ENCODE measurements at places on chromosomes 6 and 20. TPM values are rescaled to one million over a fixed set of nuclear protein-coding genes. Genes with fewer than 3 reads are reported as not detected.

GRCh38 chr6:112184951-112185350 is 69.4 kb downstream of the LAMA4 start:
- no peak overlapping the region for H3K4me3 ChIP-seq
- no peak overlapping the region for H3K27ac ChIP-seq
- no peaks in the 10 kb centered on the region for H3K4me1 ChIP-seq
- H3K36me3 ChIP-seq: no peaks in the 10 kb centered on the region
- DNase-seq: no peak
- no peaks in the 10 kb centered on the region for H3K27me3 ChIP-seq

GRCh38 chr6:108716801-108717791 is 131.1 kb upstream of the ARMC2 start:
- no peak for DNase-seq
- no peaks in the 10 kb centered on the region for H3K36me3 ChIP-seq
- H3K27ac ChIP-seq: no peak overlapping the region
- no peak overlapping the region for H3K4me3 ChIP-seq

DNA sequence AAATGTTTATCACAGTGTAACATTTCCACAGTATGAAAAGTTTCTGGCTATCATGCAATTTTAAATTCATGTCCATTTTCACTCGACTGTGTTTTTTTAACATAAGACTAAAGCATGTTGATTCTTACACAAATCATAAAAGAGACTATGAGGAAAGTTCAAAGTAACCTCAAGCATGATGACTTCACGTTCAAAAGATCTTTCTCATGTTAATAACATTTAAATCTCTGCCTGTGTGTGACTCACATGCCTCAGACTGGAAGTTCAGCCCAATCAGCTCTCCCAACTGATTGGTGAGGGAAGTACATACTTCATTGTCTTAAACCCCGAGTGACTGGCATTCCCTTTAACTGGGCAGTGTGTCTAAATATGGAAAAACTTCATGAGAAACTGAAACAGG is 37.4 kb downstream of the ATXN1 start:
- DNase-seq: no peak
- no peaks in the 10 kb centered on the region for H3K36me3 ChIP-seq
- H3K27me3 ChIP-seq: no peaks in the 10 kb centered on the region
- H3K4me3 ChIP-seq: no peak overlapping the region
- no peak overlapping the region for H3K27ac ChIP-seq
- peaks cover 8% of the 10 kb centered on the region for H3K4me1 ChIP-seq

Gene MMUT
- total RNA-seq: 108 TPM

Gene SLC26A8
- 0.06 TPM for total RNA-seq

Gene NNAT
- not detected for total RNA-seq

Data from right lobe of liver (tissue), 6 donors.